Gastroesophageal sphincter (tissue), 4 donors: ENCODE measurements at places on chromosomes 11 and 22. TPM values are rescaled to one million over a fixed set of nuclear protein-coding genes. Genes with fewer than 3 reads are reported as not detected.

The RHBDD3 gene
- 7.2 TPM for total RNA-seq

DNA sequence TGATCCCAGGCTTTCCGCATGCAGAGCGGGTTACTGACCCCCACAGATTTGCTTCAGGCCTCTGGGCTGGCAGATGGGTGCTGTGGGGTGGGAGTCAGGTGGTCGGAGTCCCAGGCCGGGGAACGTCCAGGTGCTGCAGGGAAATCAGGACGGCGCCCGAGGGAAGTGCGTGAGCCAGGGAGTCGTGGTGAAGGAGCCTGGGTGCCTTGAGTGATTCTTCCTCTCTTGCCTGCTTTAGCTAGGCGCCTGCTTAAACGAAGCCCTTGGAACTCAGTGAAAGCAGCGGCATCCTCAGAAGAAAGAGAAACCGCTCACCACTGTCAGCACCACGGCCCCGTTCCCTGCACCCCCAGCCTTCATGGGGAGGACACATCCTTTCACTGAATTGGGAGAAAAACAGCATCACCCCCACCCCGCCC, 455.6 kb downstream of the BRD1 start:
- no peak for ATAC-seq

GRCh38 chr11:70225681-70226177, 22.6 kb downstream of the FADD start:
- no peak for ATAC-seq

GRCh38 chr11:123063826-123064657, 2.1 kb upstream of the HSPA8 start:
- no peak for ATAC-seq

The FKBP2 gene
- total RNA-seq, result 53.7 TPM

DNA sequence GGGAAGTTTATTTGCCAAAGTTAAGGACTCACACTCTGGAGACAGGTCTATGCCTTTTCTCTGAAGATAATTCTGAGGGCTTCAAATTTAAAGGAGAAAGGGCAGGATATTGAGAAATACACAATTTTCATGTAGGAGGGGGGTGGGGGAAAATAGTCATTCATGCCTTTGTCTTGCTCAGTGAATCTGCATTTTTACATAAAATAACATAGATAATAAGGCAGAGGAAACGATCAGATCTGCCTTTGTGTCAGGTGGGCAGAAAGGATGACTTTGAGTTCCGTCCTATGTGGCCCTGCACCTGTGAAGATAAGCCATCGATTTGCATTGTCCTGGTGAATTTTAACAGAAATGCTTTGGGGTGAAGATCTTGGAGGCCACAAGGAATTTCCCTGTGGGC, 76.8 kb downstream of the SC5D start:
- no peak for ATAC-seq

The TAF10 gene
- total RNA-seq, result 33.2 TPM

- no peak for ATAC-seq
These were observed 13.8 kb upstream of the TUBA8 start for GRCh38 chr22:18096823-18097222.

The A4GALT gene
- total RNA-seq, result 36.9 TPM

GRCh38 chr11:35785287-35786167, 123.0 kb downstream of the TRIM44 start:
- no peak for ATAC-seq

- ATAC-seq, result no peak
These were observed 113.1 kb upstream of the NNMT start for GRCh38 chr11:114183044-114183511.

The CCDC86 gene
- 10.5 TPM for total RNA-seq

DNA sequence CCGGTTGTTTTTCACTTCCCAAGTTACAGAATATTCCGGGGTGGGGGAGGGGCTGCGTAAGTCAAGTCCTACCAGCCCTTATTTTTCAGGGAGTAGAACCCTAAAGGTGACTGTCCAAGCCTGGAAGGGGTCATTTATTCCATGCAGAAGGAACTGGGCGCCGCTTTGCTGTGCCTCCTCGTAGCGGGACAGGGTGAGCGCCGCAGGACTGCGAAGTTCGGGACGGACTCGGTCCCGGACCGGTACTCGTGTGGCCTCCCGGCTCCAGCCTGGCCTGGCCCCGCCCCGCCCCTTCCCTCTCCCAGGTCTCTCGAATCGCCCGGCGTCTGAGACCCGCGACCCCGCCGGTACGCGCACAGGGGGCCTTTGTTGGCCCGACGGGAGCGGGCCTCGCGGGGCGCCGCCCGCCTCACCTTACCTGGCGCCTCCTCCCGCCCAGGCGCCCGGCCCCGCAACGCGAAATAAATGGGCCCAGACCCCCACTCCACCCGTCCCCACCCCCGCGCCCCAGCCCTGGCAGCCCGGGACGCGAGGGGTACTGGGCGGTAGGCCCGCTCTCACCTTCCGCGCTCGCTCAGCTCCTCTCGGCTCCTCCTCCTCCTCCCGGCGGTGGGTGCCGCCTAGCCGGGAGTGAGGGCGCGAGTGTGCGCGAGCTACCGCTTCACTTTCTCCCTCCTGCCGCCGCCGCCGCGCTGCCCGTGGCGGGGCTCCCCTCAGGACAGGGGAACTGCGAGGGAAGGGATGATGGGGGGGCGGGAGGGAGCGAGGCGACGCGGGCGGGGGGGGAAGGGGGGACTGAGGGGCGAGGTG, 698 bp downstream of the PAK1 start:
- peak; percentile 60 for ATAC-seq
